ENCODE measurements at places on chromosomes 1 and 21.

- DNase-seq: no peak
These were observed 9.4 kb downstream of the HYI start for GRCh38 chr1:43444151-43444828.

GRCh38 chr1:204645251-204645650, 40.3 kb downstream of the LRRN2 start:
- DNase-seq: no peak

GRCh38 chr21:28937737-28938136, 54.9 kb downstream of the LTN1 start:
- no peak for DNase-seq

GRCh38 chr1:19432943-19433718, 52.2 kb downstream of the CAPZB start:
- no peak for DNase-seq

- no peak for DNase-seq
These were observed 61.6 kb upstream of the ATP5PO start for GRCh38 chr21:33977017-33977720.

DNA sequence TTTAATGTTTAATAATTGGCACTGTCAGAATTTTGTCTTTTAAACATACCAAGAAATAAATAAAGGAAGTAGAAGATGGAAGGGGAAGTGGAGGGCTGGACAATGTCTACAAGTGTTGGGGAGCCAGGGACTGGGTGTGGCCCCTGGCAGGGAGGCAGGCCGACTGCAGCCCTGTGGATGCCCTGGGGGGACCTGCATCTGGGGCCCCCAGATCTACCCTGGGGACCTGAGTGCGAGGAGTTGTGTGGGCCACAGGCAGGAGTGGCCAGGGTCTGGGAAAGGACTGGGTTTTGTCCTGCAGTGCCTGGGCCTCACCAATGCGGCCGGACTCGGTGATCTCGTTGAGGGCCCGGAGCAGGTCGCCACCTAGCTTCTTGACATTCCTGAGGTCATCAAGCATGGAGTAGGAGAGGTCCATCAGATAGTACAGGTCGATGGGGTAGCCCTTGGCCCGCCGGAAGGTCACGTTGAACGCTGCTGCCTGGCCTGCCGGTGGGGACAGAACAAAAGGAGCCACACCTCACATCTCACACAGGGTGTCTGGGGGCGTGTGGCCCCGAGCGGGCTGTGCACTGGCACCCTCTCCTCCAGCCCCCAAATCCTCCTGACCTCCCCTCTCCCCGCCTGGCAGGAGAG, 17.5 kb downstream of the ITGB2 start:
- DNase-seq: no peak

DNA sequence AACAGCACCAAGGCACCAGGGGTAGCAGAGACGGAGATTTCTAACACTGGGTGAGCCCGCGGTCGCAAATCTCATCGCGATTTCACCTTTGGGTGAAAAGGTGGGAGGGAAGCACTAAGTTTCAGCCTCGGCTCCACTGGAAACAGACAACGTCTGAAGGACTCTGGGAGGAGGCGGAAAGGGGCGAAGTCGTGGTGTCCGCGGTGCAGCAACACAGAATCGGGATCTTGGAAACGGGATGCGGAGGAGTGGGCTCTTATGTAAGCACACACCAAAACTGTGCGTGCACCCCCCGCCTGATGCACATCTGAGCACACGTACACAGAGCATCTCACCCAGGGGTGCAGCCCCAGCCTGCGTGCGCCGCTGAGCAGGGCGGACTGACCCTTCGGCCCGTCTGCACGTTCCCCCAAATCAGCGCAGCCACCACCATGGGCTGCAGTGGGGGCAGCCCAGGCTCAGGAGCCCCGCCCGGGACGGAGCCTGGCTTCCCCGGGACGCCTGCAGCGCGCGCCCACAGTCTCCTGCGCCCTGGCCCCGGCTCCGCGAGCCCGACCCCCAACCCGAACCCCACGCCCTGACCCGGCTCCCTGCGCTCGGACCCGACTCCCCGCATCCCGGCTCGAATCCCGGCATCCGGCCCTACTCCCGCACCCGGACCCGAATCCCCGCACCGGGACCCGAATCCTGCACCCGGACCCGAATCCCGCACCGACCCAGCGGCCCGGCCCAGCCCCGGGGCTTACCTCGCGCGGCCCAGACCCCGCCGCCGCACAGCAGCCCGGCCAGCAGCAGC, 670 bp downstream of the CLSTN1 start:
- DNase-seq: peak; percentile 57

GRCh38 chr1:95982711-95983110, 738.9 kb upstream of the PTBP2 start:
- DNase-seq: no peak

GRCh38 chr21:33151941-33152731, 77.6 kb upstream of the IFNAR2 start:
- DNase-seq: peak; percentile 30

GRCh38 chr1:187121661-187122060, 292.9 kb downstream of the PLA2G4A start:
- no peak for DNase-seq

- no peak for DNase-seq
These were observed 14.6 kb upstream of the PKP1 start for GRCh38 chr1:201268604-201269151.

DNA sequence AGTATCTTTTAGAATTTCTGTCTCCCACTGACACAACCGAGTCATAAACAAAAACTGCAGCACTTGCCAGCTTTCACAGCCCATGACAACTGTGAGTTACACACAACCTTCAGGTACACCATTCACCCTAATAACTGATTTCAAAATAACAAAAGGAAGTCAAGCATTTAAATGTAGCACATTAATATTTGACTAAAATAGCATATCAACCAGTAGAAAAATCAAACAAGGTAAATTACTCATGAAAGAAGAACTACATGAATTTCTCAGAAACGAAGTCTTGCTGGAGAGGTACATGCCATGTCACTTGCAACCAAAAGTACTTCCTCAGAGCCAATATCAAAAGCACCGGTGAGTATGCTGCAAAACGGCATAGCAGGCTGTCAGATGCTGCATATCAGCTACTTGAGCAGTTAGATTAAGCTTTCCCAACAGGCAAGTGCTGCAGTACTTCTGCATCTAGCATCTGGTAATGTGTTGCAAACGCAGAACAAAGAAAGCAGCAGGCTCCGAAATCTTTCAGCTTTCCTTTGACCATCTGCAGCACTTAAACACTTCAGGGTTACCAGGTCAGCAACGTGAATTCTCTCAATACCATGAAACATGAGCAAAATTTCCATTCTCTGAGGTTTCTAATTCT, 223.2 kb downstream of the SMYD3 start:
- DNase-seq: no peak

GRCh38 chr1:44994309-44994898, 8.0 kb upstream of the EIF2B3 start:
- DNase-seq: no peak

DNA sequence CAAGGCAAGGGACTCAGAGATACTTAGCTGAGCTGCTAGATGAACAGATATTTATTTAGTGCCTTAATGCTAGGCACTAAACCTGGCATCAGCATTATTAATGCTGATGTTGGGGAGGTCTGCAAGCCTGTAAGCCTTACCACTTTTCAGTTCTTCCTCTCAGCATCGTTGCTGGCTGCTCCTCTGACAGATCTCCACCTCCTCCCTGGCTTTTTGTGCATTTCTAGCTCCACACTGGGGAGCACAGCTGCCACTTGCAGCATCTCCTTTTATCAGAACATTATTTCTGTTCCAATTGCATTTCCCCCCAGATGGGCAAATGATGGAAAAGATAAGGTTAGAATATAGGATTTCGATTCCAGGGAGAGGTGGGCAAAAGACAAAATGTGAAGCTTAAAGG, 34.8 kb downstream of the CACNA1E start:
- DNase-seq: no peak

GRCh38 chr1:70892930-70893329, 154.7 kb downstream of the PTGER3 start:
- no peak for DNase-seq

- peak; percentile 34 for DNase-seq
These were observed 2.7 kb upstream of the COL16A1 start for GRCh38 chr1:31706384-31707058.

- no peak for DNase-seq
These were observed 143.0 kb upstream of the MAGI3 start for GRCh38 chr1:113247355-113247754.

DNA sequence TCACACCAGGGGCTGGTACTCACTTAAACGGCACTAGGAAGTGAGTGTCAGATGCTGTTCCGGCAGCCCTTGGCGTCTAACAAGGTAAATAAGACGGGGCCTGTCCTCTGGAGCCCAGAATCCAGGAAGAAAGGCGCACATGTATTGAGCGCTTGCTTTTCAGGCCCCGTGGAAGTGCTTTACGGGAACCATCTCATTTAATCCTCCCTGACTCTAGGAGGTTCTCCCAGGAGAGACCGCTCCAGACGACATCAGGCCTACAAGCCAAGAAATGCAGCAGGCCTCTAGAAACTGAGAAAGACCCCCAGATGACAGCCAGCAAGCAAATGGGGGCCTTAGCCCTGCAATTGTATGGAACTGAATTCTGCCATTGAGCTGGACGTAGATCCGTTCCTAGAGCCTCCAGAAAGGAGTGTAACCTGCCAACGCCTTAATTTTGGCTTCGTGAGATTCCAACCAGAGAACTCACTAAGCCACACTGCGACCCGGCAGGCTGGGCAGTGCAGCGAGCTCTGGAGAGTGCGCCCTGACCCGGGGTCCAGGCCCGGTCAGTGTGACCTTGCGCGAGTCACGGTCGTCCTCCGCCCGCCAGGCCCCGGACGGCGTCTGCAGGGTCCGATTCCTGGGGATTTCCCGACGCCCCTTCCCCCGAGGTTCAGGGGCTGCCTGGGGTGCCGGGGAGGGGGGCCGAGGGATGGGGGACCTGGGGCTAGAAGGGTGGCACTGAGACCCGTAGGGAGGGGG, 532 bp upstream of the MANEAL start:
- DNase-seq: no peak

- DNase-seq: no peak
These were observed 26.0 kb downstream of the SERBP1 start for GRCh38 chr1:67404212-67404620.

DNA sequence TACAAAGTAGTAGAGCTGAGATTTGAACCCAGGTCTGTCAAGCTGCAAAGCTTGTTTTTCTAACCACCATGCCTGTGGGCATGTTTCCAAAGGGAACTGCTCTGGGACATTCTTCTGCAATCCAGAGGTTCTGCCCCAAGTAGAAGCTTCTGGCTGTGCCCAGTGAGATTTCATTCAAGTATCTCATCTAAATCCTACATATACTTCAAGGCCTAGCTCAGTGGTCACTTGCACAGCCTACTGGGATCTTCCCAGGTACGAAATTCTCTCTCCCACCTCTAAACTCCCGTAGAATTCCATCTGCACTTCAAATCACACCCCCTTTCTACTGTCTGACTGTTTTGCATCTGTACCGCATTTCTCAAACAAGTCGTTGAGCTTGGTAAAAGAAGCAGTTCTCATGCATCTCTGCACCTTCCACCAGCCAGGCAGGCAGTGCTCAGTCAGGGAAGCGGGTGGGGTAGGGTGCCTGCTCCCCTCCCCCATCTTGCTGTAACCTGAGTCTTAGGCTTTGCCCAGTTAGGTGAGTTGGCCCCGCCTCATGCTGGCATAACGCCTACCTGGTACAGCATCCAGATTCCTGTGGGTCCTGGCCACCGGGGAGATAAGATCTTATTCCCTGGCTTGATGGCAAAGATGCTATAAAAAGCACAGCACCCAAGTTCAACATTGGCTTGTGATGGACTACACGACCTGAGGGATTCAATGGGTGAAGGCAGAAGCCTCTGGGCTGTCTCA, 13.5 kb downstream of the SLC9A1 start:
- DNase-seq: no peak

- peak; percentile 68 for DNase-seq
These were observed 53.7 kb downstream of the KCNJ6 start for GRCh38 chr21:37862536-37862935.

- peak; percentile 8 for DNase-seq
These were observed 99.6 kb downstream of the DENND1B start for GRCh38 chr1:197675583-197676208.

DNA sequence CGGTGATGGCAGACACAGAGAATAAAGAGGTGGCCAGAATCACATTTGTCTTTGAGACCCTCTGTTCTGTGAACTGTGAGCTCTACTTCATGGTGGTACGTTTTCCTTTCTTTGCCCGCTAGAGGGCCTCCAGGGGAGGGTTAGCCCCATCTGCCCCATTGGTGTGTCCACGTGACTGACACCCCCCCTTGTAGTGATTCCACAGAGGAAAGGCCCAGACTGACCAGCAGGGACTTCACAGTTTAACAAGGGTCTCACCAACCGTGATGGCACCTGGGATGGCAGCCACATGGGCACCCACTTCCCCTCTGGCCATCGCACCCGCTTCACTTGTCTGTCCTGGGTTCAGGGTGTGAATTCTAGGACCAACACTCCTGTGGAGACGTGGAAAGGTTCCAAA, 22.3 kb upstream of the SARS1 start:
- DNase-seq: no peak

DNA sequence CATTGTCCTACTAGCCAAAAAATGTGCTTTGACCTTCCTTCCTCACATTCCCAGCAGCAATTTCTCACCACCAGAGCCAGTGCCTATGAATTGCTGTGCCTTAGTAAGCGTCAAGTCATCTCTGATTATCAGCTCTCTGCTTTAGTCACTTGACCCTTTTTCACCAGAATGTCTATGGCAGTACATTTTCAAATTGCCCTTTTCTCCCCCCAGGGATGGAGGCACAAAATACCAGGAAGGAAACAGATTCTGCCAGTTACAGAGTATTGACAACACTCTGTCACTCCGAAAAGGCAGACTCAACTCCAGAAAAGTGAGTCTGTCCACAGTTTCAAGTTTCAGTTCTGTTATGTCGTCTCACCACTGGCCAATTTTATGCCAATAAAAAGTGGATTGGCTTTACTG, 167.4 kb downstream of the TNFSF18 start:
- no peak for DNase-seq

GRCh38 chr1:185137896-185138545, 18.7 kb downstream of the TRMT1L start:
- no peak for DNase-seq

- DNase-seq: no peak
These were observed 15.2 kb downstream of the MAP10 start for GRCh38 chr1:232820431-232820830.

DNA sequence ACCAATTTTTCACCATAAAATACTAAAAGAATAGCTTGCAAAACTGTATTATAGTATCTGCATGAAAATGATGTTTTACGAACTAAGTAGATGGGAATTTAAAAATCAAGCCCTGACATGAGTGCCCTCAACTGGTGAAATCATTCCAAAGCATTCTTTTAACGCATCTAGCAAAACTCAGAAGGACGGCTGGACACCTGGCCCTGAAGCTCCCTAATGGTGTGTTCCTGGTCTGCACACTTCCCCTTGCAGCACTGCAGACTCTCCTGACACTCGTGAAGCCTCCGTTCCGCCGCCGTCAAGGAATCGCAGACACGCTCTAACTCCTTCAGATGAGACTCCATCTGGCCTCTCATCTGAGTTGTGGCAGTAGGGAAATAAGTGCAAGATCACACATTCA, 39.9 kb downstream of the ODF2L start:
- peak; percentile 14 for DNase-seq

DNA sequence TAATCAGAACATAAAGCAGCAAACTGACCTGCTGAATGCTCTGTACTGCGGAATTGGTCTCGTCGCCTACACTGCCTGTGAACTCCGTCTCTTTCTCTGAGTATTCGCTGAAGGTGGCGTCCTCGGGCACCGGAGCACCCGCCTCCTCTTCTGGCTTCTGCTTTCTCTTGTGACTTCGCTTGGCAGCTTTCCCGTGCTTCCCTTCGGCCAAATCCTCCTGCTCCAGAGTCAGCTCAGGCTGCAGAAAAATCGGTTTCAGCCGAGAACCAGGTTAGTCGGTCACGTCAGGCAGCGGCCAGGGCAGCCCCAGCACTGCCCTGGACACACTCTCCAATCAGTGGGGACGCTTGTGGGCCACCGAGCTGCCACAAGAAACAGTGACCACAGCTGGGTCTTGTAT, 35.8 kb upstream of the RIPK4 start:
- DNase-seq: peak; percentile 38
